ENCODE measurements at places on chromosomes 16 and 17.

DNA sequence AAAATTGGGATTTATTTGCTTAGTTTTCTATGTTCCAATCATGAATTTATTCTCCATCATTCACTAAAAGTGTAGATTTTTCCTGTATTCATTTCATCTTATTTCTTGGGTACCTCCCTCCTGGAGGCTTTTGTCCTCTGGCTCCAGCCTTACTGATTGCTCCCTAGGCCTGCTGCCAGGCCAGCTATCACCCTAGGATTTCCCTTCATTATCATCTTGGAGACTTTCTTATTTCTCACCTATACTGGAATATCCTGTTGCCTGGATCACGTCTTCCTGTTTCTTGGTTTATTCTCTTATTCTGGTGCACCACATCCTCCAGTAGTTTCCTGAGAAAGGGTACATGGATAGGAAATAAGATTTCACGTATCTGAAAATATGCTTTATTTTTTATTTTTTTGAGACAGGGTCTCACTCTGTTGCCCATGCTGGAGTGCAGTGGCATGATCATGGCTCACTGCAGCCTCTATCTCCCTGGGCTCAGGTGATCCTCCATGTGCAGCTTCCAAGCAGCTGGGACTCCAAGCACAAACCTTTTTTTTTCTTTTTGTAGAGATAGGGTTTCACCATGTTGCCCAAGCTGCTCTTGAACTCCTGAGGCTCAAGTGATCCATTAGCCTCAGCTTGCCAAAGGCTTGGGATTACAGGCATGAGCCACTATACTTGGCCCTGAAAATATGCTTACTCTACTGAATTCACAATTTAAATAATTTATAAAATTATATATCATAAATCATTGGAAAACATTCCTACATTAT lies 13.3 kb upstream of the KPNB1 start:
- no peak for DNase-seq

- no peak for DNase-seq
Observed at GRCh38 chr17:4583782-4584100, 588 bp upstream of the SMTNL2 start.

- DNase-seq: no peak
Observed at GRCh38 chr17:20852239-20852989, 190.4 kb downstream of the USP22 start.

DNA sequence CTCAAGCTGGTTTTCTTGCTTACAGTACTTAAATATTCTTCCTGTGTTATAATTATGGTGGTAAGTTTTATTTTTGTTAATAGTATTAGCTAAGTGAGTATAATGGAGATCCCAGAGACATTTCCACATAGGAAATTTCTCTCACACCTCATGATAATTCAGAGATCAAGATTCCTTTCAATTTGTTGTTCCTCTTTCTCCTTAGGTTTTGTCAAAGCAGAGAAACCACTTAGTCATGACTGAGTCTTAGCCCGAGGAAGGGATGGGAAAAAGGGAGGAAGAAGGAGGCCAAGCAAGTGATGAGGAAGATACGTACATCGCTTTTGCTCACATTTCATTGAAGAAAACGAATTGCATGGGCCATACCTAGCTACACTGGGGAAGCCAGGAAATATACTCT lies 18.4 kb downstream of the ESRP2 start:
- no peak for DNase-seq

- DNase-seq: no peak
Observed at GRCh38 chr17:5841862-5842261, 228.3 kb upstream of the WSCD1 start.

- no peak for DNase-seq
Observed at GRCh38 chr16:85762970-85763369, 12.1 kb upstream of the C16orf74 start.

- DNase-seq: no peak
Observed at GRCh38 chr17:3594051-3594800, 15.0 kb downstream of the TRPV1 start.

- no peak for DNase-seq
Observed at GRCh38 chr16:58094791-58095574, 34.2 kb downstream of the CFAP20 start.

DNA sequence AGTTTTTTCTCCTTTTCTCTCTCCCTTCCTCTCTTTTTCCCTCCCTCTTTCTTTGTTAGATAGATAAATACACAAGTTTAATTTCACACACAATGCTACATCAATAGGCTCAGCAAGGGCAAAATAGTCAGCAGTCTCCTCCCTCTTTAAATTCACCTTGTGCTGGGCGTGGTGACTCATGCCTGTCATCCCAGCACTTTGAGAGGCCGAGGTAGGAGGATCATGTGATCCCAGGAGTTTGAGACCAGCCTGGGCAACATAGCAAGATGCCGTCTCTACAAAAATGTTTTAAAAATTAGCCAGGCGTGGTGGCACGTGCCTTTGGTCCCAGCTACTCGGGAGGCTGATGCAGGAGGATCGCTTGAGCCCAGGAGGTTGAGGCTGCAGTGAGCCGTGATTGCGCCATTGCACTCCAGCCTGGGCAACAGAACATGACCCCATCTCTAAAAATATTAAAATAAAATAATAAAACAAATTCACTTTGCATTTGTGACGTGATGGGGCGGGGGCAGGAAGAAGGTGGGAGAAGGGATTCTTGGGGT lies 27.4 kb downstream of the IL21R start:
- DNase-seq: no peak

DNA sequence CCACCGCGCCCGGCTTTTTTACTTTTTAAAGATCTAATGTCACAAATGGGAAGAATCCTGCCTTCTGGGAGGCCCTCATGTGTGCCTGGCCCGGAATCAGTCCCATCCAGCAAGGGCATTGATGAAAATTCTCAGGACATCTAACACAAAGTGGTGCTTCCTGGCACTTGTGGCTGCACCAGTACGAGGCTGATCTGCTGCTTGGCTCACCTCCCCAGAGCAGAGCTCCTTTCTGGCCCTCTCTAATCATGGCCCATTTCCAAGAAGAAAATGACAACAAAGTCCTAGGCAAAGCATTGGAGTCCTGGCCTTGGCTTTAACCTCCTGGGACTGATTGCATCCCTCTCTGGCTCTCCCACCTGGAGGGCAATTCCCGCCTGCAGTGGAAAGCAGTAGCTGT lies 50.7 kb upstream of the SIAH1 start:
- no peak for DNase-seq

- DNase-seq: no peak
Observed at GRCh38 chr16:9607515-9608230, 516.2 kb downstream of the HAPSTR1 start.

- no peak for DNase-seq
Observed at GRCh38 chr16:68790944-68791343, 52.4 kb upstream of the TANGO6 start.

- DNase-seq: no peak
Observed at GRCh38 chr16:57349212-57350031, 9.2 kb upstream of the CCL22 start.

- no peak for DNase-seq
Observed at GRCh38 chr16:66189951-66190350, 176.5 kb upstream of the CDH5 start.

- DNase-seq: no peak
Observed at GRCh38 chr16:83147244-83147643, 520.5 kb downstream of the CDH13 start.

DNA sequence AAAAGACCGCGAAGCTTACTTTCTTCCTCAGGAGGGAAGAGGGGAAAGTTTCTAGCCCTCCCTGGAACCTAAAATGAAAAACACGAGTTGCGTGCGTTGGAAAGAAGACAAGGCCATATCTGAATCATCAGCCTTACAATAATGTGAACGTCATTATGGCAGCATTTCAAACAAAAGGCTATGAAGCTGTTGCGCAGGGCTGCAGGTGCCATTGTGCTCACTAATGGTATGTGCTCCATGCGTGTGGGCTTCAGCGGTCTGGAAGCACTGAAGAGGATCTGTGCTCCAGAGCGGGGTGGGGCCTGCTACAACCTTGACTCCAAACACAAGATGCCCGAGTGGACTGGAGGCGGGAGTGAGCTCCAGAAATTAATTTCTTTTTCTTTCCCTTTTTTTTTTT lies 12.1 kb upstream of the CYB5B start:
- no peak for DNase-seq

DNA sequence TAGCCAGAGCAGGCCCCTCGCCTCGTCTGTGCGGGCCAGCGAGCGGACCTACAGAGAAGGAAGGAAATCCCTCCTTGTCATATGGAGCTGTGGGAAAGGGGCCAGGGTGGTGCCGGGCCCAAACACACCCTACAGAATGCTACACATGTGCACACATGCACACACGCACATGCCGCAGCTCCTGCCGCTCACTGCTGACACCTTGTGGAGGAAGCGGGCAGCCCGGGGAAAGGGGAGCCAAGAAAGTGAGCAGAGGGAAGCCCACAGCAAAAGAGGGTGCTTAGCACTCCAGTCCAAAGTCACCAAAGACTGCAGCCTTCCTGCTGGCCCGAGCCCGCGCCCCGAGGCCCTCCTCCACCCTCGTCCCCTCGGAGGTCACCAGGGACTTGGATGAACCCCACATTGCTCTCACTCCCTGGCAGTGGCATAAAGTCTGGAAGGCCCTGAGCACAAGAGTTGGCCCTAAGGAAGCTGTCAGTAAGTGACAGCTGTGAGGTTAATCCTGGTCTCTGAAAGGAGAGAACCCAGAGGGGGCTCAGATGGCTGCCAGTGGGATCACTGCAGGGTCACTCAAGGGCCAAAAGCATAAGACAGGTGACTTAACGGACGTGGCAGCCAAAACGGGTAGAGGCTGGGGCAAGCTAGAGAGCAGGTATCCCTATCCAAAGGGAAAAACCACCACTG lies 68.2 kb downstream of the MYO18A start:
- peak; percentile 62 for DNase-seq

- no peak for DNase-seq
Observed at GRCh38 chr17:27549251-27549893, 81.6 kb upstream of the LGALS9 start.

DNA sequence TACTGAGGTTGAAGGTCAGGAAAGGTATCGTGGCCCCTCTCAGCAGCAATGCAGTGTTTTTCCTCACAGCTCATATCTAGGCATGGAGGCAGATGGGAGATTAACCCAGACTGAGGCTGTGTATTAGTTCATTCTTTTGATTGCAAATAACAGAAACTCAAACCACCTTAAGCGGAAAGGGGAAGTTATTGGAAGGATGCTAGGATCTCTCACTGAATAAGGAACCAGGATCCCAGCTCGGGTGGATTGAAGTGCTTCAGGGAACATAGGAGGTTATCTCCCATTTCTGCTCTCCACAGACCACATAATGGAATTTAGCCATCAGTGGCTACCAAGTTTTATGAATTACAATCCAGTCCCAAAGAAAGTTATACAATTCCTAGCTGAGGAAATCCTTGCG lies 8.2 kb downstream of the ZNF689 start:
- DNase-seq: no peak

- no peak for DNase-seq
Observed at GRCh38 chr17:10768750-10769251, 35.1 kb downstream of the TMEM238L start.

- no peak for DNase-seq
Observed at GRCh38 chr17:73972901-73973300, 230.6 kb upstream of the RPL38 start.

DNA sequence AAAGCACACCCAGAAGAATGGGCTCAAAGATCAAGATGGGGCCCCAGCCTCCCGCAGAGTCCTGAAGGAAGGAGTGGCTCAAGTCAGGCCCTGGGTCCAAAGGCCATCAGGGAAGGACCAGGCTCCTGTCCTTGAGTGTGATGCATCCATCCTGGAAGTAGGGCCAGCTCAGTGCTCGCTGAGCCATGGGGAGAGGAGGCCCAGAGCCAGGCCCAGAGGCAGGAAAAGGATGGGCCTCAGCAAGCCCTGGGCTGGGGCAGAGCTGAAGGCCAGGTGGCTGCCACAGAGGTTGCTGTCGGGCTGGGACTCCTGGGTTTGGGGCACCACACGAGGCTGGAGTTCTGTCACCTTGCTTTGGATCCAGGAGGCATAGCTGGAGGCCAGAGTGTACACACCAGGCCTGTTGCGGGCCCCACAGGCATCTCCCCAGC lies 3.7 kb downstream of the PRSS8 start:
- DNase-seq: no peak

DNA sequence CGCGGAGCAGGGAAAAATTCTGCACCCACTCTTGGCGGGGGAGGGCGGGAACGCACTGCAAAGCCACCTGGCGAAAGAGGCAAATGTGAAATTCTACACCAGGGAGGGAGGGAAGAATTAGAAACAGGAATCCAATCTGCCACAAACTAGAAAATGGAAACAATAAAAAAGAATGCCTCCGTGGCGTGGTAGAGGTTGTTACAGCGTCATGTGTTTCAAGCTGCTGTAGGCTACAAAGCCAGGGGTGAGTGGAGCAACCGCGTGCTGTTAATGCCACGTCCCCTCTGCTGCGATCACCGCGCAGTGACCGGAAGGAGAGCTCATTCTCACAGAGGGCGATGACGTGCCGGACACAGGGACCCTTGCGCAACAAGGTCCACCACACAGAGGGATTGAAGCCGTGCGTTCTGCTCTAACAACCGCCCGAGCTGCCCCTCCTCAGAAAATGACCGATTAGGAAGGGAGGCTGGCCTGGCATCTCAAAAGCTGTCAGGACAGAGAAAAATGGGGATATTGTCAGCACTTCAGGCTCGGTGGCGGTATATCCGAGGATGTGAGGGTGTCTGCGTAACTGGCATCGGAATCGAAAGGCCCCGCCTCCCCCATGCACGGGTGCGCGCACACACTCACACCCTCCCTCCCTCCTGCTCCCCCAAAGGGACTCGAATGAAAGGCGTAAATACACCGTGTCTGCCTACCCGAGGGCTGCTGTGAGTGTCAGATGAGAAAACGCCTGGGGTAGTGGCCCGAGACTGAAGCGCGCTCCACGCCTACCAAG lies 70.8 kb upstream of the TNRC6C start:
- DNase-seq: peak; percentile 58

- no peak for DNase-seq
Observed at GRCh38 chr16:10077861-10078260, 104.4 kb downstream of the GRIN2A start.

- DNase-seq: no peak
Observed at GRCh38 chr16:59783191-59783590, 1049.1 kb upstream of the GOT2 start.

DNA sequence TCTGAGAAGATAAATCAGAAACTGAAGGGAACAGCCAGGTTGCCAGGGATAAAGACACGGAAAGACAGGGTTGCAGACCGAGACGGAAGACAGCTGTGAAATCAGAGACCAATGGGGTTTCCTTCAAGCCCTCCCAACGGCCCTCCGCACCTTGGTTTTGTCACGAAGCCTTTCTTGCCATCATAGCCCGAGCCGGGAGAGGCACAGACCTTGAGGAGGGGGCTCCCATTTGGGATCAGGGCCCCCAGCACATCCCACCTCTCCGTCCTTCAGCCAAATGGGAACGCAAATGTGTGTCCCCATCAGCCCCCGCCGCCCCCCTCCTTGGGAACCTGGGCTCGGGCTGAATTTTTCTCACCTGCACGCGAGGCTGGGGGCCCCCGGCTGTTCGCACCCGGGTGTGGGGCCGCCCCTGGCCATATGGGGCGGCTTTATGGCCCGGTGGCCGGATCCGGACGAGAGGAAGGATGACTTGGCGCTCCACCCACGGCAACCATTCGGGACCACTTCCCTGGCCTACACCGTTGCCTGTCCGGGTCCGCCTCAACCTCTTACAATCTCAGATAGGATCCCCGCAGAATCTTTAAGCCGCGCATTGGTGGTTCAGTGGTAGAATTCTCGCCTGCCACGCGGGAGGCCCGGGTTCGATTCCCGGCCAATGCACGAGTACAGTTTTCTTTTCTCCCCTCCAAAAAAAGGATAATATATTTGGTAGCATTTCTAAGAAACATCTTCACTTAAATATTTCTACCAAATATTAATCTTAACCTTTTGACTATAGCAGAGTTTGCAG lies 1.4 kb upstream of the HES7 start:
- peak; percentile 83 for DNase-seq

- DNase-seq: no peak
Observed at GRCh38 chr16:2675021-2675420, 7.3 kb upstream of the KCTD5 start.
